AG04449 (cell line): ENCODE measurements at places on chromosomes 3 and 15.

- DNase-seq = no peak
Measured at GRCh38 chr3:138578141-138578540, 15.9 kb downstream of the CEP70 start.

DNA sequence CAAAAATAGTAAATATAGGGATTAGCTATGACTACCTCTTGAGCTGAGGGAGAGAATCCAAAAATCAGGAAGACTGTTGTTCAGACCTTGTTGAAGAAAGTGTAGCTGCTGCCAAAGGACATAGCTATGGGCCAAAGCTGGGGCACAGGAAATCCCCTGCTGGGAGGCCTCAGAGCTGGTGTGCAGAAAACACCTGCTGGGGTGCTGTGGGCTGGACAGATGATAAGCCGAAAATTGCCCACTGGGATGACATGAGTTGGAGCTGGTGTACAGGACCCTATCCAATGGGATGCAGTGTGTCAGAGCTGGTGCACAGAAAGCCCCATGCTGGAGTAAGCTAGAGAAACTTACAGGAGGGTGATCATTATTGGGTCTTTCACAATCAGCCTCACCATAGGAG lies 121.9 kb downstream of the NEO1 start:
- DNase-seq = no peak

- peak; percentile 78 for DNase-seq
Measured at GRCh38 chr3:54999159-54999558, 71.3 kb upstream of the LRTM1 start.

DNA sequence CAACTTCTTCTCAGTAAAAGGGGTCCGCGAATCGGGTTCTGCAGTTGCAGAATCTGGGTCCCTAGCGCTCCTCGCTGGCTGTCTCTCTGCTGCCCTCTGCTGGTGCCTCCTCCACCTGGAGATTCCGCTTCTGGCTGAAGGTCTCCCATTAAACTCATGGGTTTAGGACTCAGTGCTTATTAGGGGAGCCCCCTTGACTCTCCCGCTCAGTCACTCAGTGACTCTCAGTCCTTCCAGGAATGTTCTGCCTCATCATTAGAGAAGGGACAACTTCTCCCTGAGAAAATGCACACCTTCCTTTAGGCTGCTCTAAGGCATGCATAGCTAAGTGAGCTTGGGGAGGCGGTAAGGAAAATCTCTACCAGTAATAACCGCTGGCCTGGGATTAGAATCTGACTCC lies 7.1 kb downstream of the CPN2 start:
- DNase-seq = no peak

DNA sequence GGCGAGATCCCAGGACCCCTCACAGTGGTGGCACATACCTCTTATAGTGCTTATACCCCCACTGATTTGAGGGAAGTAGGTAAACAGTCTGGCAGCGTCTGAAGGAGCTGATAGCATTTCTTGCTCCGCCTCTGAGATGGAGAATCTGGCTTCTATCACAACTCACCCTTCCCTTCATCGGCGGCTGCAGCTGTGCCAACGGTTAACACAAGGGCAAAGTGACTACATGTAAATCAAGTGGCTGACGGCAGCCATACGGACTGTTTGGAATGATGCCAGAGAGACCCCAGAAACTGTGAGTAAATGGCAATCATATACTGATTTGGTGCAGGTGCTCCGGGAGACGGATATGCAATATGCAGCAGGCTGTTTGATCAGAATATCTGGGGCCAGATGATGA lies 66.8 kb upstream of the UNC13C start:
- no peak for DNase-seq

GRCh38 chr3:126358038-126358815 lies 1.0 kb upstream of the KLF15 start:
- no peak for DNase-seq

- DNase-seq = no peak
Measured at GRCh38 chr15:23773093-23773492, 86.0 kb upstream of the NDN start.

DNA sequence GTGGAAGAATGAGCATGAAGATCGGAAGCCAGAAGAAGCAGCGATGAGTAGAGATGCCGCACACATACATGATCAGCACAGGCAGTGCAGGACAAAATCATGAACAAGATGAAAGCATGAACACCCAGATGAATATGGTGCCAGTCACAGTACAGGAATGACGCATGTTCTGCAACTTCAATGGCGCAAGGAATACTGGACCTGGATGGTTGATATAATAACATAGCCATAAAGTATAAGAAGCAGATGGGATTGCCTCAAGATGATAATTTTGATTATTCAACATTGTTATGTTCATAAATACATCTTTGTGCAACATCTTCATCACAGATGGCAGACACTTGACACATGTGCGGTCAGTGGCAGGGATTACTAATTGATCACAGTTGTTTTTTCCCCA lies 59.7 kb upstream of the SLCO3A1 start:
- DNase-seq = no peak

- DNase-seq = peak; percentile 51
Measured at GRCh38 chr3:166455744-166456143, 618.5 kb upstream of the BCHE start.

- no peak for DNase-seq
Measured at GRCh38 chr3:27907929-27908328, 185.8 kb upstream of the EOMES start.

- DNase-seq = no peak
Measured at GRCh38 chr3:150936693-150937092, 31.5 kb upstream of the MINDY4B start.
